Stimulated activated CD4-positive, alpha-beta T cell treated with anti-CD3 and anti-CD28 coated beads, Interleukin-15, amount 100 ng/mL, for 48 hours (primary cell): ENCODE measurements at places on chromosomes 1 and 21.
A peak's percentile ranks its signal among the peaks of the same experiment; 100 is the strongest.

GRCh38 chr1:16721871-16722641, 18.3 kb upstream of the RNU1-4 start:
- no peak for DNase-seq

DNA sequence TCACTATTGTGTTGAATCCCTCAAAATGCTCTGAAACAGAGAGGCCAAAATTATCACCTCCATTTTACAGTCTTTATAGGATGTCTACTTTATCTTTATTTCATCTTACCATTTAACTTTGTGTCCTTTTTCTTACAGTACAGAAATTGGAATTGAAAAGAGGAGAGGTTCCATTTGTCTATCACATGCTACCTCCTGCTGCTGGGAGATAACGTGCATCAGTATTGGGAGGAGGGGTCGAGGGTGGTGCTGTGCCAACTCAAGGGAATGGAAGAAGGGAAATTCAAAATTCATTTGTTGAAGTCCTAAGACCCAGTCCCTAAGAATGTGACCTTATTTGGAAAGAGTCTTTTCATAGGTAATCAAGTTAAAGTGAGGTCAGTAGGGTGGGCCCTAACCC, 85.3 kb downstream of the HHIPL2 start:
- no peak for DNase-seq

GRCh38 chr1:235270625-235271024, 57.4 kb downstream of the ARID4B start:
- no peak for DNase-seq

DNA sequence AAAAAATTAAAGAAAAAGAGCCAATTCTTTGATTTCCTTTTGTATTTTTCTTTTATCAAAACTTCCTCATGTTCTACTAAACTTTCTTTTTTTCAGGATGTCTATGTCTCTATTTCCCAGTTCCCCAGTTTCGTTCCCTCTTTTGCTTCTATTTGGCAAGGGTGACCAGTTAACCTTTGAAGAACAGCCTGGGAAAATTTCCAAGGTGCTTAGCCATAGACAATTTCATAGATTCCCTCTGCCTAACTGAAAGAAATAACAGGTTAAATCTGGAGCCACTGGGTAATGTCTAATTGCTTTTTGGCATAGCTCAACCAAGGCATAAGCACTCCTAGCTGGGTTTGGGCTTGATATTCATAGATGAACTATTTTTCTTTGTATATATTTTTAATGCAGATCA, 272.3 kb downstream of the ADGRL2 start:
- DNase-seq = no peak

- DNase-seq = no peak
Observed at GRCh38 chr1:38670544-38671122, 188.9 kb downstream of the RRAGC start.

DNA sequence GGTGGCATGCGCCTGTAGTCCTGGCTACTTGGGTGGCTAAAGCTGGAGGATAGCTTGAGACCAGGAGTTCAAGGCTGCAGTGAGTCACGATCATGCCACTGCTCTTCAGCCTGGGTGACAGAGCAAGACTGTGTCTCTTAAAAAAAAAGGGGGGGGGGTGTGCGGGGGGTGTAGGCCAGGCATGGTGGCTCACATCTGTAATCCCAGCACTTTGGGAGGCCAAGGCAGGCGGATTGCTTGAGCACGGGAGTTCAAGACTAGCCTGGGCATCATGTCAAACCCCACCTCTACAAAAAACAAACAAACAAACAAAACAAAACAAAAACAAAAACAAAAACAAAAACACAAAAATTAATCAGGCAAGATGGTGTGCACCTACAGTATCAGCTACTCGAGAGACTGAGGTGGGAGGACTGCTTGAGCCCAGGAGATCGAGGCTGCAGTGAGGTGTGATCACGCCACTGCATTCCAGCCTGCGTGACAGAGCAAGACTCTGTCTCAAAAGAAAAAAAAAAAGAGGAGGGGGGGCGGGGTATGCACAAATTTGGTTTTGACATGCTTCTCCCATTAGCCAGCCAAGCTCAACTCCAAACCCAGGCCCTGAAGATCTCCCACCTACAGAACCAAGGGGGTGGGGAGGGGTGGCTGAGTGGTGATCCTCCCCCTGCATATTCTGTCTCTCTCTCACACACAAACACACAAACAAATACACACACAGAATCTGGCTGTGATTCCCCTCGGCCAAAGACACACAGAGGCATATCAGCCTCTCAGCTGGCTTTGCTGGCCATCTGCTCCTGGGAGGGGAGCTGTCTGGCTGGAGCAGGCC, 3.1 kb downstream of the PTAFR start:
- no peak for DNase-seq

- DNase-seq = no peak
Observed at GRCh38 chr21:25752416-25752815, 17.6 kb downstream of the GABPA start.

DNA sequence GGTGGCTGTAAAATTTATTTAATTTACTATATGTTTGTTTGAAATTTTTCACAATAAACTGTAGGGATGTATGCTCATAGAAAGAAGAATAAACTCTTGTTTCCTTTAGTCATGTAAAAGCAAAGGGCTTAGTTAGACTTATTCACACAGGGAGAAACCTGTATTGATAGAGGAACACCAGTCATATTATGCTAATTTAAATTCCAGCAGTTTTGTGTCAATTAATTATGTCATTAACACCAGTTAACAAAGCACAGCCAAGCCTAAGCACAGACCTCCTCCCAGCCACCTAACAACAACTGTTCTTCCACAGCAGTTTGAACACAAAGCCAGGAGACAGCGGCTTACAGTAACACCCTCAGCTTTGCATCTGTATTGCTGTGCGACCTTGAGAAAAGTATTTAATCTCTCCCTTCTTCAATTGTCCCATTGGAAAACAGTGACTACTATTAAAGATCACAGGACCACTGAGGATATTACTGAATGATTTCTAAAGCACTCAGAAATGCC, 260.8 kb upstream of the RRP15 start:
- DNase-seq = no peak

- DNase-seq = no peak
Observed at GRCh38 chr1:152683846-152684245, 2.1 kb upstream of the LCE2B start.

GRCh38 chr1:171252482-171252881, 4.2 kb downstream of the FMO1 start:
- DNase-seq = no peak

DNA sequence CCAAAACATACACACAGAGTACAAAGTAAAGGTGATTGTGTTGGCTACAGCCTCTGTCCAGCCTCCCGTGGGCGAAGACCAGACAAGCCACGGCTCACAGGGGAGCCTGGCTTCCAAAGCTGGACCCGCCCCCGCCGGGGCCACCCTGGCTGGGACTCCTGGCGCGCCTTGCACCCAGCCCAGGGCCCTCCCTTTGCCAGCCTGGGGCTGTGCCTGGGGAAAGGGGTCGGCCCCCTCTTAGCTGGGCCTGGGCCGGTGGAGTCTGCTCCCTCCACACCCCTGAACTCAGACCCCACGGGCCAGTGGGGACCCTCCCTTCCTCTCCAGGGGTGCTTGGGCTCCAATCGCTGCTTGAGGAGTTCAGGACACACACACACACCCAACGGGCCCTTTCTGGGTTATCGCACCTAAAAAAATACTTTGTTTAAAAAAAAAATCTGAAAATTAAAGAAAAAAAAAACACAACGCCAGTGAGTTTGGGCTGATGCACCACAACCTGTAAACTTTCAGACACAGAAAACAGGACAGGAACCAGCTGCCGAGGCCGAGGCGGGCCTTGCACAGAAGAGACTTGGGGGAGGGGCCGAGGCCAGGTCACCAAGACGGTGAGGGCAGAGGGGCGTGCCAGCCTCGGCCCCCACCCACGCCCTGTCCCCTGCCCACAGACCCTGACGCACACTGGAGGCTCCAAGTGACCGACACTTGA, 56.3 kb downstream of the KCNAB2 start:
- DNase-seq = no peak

DNA sequence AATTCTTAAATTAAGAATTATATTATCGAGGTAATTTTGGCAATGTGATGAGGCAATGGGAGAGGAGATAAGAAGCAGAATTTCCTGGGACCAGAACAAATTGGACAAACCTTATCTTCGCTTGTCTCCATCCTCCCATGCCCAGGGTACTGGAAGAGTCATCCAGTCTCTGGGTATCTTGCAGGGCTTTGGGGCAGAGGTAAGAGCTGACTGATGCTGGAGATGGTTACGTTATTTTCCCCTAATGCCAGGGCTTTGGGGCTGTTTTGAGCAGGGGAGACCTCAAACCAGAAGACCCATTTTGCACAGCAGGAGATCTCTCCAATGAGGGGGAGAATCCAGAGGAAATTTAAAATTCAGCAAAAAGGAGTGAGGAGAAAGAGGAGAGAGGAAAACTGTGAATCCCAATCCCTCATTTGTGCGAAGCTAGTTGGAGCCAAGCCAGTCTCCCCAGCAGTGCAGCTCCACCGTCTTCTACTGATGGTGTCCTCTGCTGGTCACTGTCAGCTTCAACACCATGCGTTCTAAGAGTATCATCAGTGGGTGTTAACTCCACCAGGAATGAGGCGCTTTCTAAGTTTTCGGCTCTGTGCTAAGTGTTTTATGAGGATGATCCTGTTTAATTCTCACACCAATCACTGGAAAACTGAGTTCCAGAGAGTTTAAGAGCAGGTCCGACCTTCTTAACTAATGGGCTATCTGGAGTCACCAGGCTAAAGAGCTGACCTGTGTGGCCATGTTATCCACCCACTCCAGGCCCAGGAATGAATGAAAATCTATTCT, 86.8 kb upstream of the CD34 start:
- DNase-seq = peak; percentile 33

- no peak for DNase-seq
Observed at GRCh38 chr1:57424231-57425027, 569 bp upstream of the DAB1 start.

DNA sequence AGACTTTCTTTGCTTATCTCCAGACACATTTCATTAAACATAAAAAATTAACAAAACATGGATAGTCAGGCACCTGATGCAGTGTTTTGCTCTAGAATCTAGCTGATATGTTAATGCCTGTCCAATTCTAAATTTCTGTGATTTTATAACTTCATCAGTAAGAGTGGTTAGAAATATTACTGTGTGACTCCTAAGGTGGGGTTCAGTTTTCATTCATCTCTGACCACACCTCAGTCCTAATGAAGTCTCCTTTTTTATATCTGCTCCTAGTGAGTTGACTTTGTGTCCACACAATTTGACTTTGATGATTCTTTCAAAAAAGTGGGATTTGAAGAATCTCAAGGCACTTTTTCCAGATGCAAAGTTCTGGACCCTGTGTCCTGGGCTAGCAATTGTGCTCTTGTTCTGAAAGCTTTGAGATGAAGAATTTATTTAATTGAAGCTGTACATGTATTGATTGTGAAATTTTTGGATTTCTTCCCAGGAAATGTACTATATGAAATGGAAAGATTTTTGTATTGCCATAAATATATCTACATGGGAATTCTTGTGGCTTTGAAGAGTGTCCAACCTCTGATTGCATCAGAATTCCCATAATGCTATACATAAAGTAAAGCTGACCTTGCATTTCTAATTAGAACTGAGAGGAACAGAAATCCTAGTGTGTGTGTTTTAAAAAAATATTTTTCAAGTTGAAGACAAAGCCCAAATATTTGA, 111.2 kb downstream of the GIPC2 start:
- no peak for DNase-seq

- DNase-seq = no peak
Observed at GRCh38 chr1:198620218-198620617, 18.6 kb upstream of the PTPRC start.

DNA sequence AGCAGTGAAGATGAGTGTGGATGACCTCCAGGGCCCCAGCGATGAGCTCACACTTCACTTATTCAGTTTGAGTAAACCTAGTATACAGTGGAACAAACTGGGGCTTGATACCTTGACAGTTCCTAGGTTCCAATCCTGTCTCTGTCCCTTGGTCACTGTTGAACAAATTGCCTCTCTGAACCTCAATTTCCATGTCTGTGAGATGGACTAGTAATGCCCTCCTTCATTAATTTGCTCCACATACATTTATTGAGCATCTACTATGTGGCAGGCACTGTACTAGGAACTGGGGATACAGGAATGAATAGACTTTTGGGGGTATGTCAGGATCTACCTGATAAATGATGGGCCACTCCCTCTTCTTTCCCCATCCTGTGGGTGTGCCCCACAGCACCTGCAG, 57.3 kb downstream of the SDC3 start:
- no peak for DNase-seq

DNA sequence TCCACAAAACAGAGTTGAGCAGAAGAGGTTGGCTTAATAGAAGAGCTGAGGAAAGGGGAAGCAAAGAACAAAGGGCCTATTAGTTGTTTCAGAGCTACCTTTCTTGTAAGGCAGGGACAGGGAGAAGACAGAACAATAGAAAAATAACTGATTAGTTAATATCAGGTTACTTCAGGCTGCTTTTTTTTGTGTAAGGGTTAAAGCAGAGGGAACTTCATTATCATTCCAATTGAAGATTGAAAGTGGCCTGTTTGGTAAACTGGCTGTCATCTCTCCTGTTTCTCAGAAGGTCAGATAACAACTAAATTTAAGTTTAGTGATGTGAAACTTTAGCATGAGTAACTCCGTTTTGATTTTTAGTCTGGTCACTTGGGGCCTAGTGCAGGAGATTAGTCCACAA, 22.3 kb downstream of the CDC42 start:
- no peak for DNase-seq

DNA sequence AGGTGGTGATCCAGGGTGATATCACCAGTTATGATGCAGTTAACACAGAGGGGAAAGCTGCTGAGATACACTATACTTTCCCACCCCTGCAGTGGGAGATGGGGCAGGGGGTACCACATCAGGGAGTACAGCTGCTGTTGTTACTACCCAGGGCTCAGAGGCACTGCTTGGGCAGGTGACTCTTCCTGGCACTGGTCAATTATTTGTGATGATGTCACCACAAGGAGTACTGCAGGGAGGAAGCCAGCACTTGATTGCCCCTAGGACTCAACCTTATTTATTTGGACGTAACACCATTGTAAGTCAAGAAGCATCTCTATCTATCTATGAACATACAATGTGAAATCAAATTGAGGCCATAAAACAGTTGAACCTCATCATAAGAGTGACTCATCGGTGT, 10.1 kb downstream of the IFNAR1 start:
- no peak for DNase-seq

GRCh38 chr1:26096471-26096870, 15.2 kb upstream of the PDIK1L start:
- DNase-seq = no peak

- DNase-seq = no peak
Observed at GRCh38 chr1:194466706-194467105, 1280.3 kb upstream of the B3GALT2 start.

DNA sequence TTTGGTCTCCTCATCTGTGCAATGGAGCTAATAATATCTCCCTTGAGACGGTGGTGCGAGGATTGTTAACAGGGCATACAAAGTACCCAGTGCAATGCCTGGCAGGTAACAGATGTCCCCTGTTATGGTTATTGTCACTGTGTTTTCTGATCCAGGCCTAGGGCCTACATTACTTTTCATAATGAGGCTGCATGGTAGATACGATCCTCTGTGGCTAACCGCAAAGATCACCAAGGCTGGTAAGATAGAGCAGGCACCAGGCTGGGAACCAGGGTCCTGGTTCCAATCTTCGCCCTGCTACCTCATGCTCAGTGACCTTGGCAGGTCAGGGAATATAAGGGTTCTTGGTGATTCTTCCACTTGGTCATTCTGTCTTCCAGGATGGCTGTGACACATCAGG, 22.7 kb downstream of the KCNA2 start:
- no peak for DNase-seq

GRCh38 chr1:244969355-244970235, 105.3 kb upstream of the HNRNPU start:
- DNase-seq = peak; percentile 36

GRCh38 chr1:205665201-205666045, 14.9 kb downstream of the SLC45A3 start:
- DNase-seq = no peak
